ENCODE measurements at places on chromosomes 5 and 9.

DNA sequence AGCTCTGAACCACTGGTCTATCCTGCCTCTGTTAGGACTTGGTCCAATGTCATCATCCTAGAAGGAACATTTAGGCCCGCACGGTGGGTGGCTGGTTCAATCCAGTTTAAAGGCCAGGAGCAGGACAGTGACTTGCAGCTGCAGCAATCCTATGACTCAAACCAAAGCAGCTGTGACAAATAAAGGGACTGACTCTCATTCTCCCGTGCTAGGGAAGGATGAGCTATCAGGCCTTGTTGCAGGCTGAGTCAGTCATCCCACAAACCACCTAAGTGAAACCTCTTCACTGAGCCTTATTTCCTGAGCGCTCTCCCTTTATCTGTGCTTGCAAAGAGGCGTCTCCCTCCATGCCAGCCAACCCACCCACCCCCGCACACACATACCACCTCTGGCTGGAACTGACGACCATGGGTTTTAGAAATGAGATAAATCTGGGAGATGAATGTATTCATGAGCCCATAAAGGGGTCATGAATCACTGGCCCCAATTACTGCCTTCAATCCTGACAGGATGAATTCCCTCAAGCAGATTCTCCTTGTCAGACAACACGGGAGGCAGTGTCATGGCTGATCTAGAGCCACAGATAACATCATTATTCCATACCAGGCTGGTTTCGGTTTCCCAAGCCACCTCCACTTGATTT, 93.4 kb downstream of the KCNIP1 start:
- DNase-seq: no peak

DNA sequence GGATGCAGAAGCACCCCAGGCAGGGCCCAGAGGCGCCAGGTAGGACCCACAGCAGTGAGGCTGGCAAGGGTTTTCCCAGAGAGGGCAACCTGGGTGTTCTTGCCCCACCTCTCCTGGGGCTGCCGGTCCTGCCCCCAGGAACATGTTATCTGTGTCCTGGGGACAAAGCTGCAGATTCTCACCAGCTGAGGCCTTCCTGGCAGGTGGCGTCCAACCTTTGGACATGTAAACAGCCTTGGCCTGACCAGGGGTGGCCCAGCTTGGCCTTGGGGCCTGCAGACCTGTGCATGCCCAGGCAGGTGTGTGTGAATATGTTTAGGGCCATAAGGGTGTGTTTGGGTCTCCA, 101.8 kb upstream of the LARP1 start:
- no peak for DNase-seq

GRCh38 chr5:168464214-168464613, 22.1 kb upstream of the RARS1 start:
- DNase-seq: no peak

DNA sequence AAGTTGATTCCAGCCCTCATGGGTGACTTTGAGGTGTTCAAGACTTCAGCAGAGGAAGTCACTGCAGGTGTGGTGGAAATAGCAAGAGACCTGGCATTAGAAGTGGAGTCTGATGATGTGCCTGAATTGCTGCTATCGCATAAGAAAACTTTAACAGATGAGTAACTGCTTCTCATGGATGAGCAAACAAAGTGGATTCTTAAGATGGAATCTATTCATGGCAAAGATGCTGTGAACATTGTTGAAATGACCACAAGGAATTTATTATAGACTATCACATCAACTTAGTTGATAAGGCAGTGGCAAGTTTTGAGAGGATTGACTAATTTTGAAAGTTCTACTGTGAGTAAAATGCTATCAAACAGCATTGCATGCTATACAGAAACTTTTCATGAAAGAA, 17.1 kb upstream of the POU4F3 start:
- no peak for DNase-seq

- no peak for DNase-seq
Measured at GRCh38 chr5:64690104-64690416, 243 bp upstream of the SHISAL2B start.

GRCh38 chr5:78573318-78573717, 75.3 kb downstream of the LHFPL2 start:
- DNase-seq: no peak

- no peak for DNase-seq
Measured at GRCh38 chr9:85053206-85053786, 383.8 kb downstream of the NTRK2 start.

GRCh38 chr5:147458581-147458980, 51.3 kb downstream of the DPYSL3 start:
- no peak for DNase-seq

GRCh38 chr9:93324191-93324834, 127.2 kb upstream of the FAM120A start:
- DNase-seq: no peak

DNA sequence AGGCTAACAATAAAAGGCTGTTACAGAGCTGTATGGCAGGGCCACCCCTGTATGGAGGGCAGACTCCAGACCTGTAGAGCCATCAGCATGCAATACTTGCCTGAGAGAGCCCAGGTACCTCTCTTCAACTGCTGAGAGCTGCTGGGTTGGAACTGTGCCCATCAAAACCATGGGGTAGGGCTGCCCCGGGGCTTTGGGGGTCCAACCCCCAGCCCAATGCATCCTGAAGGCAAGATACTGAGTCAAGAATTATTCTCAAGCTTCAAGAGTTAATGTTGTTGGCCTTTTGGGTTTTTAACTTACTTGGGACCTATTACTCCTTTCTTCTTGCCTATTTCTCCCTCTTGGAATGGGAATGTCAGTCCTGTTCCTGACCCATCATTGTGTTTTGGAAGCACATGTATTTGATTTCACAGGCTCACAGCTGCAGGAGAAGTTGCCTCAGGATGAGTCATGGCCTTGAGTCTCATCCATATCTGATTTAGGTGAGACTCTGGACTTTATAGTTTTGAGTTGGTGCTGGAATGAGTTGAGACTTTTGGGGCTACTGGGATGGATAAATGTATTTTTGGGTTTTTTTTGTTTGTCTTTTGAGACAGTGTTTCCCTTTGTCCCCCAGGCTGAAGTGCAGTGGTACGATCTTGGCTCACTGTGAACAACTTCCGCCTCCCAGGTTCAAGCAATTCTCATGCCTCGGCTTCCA, 21.0 kb upstream of the CDK7 start:
- DNase-seq: no peak

DNA sequence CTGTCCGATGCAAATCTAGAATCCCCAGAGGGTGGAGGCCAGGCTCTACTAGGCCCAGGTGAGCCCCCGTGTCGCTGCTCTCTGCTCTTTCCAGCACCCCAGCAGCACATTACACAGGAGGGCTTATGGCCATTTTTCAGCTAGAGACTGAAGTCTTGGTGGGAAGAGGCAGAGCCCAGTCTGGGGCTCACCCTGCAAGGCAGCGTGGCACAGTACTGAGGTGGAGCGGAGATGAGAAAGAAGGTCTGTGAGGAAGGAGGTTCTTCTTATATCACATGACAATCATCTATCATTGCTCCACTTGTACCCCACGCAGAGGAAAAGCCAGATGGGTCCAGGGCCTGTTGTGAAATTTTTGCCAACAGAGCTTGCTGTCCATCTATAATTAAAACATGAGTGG, 10.0 kb upstream of the KIF12 start:
- DNase-seq: no peak

DNA sequence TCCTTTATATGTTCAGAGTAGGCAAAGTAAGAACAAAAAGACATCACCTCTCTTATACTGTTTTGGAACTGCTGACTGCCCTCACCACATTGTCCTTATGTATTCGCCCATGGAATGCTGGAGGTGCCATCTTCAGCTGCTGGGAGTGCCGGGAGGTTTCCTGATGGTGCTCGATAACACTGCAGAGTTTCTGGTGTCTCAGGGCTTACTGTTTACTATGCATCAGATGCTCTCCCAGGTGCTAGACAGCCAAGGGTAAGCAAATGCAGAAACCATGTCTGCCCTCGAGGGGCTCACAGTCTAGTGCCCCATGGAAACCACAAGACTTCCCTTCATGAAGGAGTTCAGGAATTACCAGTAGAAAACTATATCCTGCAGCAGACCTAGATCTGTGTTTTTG, 70.1 kb upstream of the SMIM23 start:
- no peak for DNase-seq

DNA sequence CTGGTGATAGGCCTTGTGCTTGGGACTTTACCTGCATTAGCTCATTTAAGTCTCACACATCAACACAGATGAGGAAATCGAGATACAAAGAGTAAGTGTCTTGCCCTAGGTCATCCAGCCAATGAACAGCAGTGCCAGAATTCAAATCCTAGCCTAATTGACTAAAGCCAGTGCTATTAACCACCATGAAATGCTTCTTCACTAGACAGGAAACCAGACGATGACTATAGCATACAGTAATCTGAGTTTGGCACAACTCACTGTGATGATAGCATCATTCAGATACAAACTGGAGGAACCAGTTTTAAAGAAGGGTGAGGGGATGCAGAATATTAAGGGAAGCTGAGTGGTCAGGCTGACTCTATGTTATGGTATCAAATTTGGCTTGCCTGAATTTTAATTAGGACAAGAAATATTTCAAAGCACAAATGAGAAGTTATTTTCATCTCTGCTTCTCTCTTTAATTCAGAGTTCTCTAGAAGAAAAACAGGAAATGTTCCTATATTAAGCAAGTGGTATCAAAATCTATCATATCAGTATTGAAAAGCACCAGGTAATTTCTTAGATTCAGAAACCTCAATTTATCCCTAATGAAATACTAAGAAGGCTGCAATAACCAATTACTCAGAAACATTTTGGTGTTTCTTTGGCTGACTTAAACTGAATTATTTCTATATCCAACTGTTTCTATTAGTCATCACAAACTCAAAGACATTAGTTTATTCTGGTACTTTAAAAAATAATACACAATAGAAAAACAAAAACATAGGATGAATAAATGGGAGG, 147.0 kb upstream of the RASA1 start:
- no peak for DNase-seq

DNA sequence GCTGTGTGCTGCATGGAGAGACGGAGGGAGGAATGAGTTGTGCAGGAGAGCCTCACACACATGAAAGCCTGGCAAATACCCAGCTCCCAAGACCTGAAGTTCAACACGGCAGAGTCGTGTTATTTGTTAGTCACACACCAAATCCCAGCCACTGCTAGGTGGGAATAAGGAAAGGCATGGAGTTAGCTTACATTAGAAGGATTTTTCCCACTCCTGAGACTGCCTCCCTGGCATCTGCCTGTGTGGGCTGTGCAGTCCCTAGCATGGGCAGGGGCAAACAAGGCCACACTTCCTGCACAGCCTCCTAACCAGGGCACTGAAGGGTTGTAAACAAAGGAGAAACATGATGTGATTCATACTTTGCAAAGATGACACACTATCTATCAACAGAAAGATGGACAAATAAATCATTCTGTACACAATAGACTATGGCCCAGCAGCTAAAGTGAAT, 306.8 kb downstream of the SPOCK1 start:
- DNase-seq: no peak

DNA sequence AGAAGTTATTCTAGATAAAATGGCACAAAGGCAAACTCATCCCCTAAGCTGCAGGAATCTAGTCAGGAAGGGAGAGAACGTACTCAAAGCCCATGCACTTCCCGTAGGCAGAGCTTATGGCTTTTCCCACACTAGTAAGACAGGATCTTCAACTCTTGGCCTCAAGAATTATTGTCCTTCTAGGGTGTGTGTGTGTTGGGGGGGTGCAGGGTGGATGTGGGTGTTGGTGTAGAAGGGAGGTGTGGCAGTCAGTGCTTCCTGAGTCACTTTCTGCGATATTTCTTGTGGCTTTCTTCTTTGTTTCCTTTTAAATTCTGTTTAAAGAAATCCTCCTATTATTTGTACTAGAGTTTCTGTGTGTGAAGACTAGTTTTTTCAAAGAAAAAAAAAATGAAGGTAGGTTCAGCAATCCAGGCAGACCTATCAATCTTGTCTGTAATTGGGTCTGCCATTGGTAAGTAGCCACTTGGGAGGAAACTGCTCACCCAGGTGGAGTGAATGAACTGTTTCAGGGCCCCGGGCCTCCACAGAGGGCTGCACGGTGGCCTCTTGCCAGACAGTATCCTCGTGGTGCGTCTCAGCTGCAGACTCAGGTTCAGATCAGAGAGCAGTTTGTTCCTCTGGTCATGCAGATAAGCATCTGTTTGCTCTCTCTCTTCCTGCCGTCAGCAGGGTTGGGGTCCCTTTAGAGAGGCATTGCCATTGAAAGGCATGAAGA, 131.9 kb downstream of the NPR3 start:
- DNase-seq: no peak

- no peak for DNase-seq
Measured at GRCh38 chr9:133782157-133783130, 44.3 kb upstream of the SARDH start.

DNA sequence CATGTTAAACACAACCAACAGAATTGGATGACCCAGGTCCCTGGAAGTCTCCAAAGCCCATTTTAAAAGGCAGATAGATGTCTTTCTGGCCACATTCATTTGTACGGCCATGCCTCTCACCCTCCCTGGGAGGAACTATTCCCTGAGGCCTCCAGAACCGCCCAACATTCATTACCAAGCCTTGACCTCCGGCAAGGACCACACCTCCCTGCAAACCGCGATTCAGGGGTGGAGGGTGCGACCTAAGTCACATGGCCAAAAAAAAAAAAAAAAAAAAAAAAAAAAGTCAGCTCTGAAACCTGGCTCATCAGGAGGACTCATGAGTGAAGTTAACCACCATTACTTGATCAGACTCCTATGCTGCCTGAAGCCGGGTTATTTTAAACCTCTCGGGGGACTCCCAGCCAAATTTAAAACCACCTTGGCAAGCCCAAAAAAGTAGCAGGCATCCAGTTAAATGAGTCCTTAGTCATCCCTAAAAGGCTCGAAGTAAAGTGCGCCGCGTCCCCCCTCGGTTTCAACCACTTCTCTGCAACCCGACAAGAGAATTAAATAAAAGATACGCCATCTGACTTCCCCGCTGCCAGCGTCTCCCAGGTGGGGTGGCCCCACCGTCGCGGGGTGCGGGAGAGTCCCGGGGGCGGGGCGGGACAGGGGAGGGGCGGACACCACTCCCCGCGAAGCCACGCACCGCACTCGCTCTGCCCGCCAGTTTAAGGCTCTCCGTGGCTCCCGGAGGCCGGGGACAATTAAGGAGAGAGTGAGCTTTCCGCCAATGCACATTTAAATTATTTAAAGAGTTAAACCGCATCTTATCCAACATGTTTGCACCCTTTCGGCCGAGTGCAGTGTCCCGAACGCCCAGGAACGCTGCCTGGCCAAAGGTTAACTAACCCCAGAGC, 2.3 kb downstream of the KLF9 start:
- no peak for DNase-seq

DNA sequence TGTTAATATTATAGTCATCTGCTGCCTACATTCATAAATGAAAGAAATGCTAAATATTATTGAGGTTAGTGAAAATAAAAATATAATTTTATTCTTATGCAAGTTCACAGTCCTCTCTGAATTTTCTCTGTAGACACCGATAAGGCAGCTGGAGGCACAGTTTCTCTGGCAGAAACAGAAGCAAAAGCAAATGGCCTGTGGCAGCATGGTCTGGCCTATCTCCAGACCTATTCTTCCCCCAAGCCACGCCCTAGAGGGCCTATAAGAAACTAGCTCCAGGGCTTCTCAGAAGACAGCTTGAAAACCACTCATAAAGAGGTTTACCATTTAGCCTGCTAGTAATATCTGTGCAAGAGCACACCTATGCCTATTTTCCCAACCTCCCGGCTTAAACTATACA, 28.4 kb downstream of the MRPS27 start:
- no peak for DNase-seq

GRCh38 chr5:113371721-113372196, 63.0 kb downstream of the TSSK1B start:
- no peak for DNase-seq

- peak; percentile 85 for DNase-seq
Measured at GRCh38 chr5:43008363-43009153, 31.6 kb downstream of the ANXA2R start.

Measured in NCI-H187 treated with DMSO at 0.1 percent for 48 hours (cell line).